ENCODE measurements at places on chromosomes 16 and 17. TPM values are rescaled to one million over a fixed set of nuclear protein-coding genes. Genes with fewer than 3 reads are reported as not detected.

DNA sequence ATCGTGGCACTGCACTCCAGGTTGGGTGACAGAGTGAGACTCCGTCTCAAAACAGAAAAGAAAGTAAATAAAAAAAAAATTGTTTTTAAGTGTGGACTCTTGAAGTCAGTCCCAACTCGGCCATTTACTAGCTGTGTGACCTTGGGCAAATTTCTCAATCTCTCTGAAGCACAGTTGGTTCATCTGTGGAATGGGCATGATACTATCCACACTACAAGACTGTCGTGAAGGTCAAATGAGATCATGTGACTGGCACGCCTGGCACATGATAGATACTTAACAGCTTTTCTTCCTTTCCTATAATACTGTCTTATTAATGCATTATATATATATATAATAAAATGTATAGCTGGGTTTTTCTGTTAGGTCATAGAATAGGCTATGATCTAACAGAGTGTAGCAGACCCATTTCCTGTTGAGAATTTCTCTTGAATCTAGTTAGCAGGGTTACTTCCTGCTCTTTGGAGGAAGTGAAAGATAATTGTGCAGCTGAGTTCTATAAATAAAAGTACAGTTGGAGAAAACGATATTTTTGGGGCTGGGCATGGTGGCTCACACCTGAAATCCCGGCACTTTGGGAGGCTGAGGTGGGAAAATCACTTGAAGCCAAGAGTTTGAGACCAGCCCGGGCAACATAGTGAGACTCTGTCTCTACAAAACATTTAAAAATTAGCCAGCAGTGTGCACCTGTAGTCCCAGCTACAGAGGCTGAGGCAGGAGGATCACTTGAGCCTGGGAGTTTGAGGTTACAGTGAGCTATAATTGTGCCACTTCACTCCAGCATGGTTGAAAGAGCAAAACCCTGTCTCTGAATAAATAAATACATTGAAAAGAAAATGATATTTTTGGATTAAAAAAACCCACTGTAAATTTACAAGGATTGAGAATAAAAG lies 7.3 kb downstream of the MILR1 start:
- no peak for DNase-seq

DNA sequence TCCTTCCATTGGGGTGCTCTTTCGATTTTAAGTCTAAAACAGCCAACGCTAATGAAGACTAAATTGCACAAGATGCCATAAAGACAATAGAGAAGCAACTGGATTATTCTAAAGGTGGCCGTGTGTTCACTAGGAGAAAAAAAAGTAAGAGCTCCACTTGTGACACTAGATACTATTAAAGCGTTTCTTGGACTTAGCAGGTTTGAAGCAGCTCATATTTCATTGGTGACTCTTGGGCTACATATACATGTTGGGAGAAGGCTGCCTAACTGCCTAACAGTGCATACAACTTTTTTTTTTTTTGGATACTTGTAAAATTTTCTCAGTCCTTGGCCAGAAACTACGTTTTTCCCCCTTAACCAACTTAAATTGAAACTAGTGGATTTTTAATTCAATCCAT lies 111.8 kb upstream of the NOG start:
- no peak for DNase-seq

DNA sequence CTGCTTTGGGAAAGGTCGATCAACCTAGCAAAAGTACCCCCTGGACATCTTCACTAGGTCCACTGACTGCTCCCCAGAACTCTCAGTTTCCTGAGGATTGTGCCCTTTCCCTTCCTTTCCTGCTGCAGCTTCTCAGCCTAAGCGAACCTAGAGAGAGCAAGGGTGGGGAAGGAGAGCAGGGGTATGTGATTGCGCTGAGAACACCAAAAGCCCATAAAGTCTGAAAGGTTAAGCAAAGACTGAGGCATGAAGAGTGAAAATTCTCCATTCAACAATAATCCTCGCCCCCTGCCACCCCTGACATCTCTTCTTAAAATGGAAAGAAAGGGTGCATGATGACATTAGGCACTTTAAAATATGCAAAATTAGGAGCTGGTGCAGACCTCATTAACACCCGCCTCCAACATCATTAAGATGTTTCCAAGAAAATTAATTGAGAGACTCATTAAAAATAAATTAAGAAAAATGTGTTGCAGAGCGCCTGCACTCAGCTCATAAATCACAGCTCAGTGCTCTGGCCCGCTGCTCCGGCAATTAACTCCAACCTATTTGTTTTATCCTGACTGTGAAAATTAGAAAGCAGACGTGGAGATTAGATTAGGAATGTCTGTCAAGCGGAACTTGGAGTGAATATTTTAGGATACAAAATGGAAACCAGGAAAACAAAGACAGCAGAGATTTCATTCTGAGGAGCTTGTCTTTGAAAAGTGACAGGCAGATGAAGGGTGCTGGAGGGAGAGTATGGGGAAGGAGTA lies 49.1 kb upstream of the PMFBP1 start:
- no peak for DNase-seq

The HOXB8 gene
- 1.4 TPM for total RNA-seq

- DNase-seq = no peak
These were observed 57.1 kb downstream of the SCNN1B start for GRCh38 chr16:23359092-23359760.

DNA sequence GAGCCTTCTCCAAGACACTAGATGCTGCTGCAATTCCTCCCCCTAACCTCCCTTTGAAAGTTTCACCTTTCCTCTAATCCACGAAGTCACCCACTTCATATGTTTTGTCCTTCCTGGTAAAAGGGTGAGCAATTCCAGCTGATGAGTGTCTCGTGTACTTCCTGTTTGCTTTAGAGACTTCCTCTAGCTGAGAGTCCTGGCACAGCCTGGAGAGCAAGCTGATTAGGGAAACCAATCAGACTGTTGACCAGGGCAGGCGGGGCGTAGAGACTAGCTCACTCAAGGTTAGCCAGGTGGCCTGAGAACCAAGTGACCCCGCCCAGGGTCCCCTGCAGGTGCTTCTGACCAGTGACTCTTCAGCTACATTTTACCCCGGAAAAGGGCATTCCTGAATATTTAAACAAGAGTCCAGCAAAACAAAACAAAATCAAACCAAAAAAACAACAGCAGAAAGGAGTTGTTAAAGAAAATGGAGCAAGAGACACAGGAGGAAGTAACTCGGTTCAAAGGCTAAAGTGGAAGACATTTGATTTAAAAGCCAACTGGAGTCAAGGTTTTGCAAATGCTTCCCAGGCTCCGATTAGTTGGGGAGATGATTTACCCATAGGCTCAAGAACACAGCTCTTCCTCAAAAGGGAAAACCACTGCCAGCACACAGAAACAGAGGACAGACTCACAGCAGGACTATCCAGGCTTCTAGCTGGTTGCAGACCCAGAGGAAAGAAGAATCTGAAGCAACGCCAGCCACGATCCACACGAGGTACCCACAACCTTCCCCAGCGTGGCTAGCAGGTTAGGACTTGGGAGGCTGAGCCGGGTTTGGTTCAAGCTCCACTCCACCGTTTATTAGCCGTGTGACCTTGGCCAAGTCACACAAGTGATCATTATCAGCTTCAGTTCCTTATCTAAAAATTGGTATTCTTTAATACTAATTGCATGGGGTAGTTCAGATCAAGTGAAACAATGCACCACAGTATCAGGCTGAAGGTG lies 13.4 kb downstream of the HSPB9 start:
- DNase-seq = no peak

- no peak for DNase-seq
These were observed 9.9 kb upstream of the CMTM4 start for GRCh38 chr16:66706506-66706880.

DNA sequence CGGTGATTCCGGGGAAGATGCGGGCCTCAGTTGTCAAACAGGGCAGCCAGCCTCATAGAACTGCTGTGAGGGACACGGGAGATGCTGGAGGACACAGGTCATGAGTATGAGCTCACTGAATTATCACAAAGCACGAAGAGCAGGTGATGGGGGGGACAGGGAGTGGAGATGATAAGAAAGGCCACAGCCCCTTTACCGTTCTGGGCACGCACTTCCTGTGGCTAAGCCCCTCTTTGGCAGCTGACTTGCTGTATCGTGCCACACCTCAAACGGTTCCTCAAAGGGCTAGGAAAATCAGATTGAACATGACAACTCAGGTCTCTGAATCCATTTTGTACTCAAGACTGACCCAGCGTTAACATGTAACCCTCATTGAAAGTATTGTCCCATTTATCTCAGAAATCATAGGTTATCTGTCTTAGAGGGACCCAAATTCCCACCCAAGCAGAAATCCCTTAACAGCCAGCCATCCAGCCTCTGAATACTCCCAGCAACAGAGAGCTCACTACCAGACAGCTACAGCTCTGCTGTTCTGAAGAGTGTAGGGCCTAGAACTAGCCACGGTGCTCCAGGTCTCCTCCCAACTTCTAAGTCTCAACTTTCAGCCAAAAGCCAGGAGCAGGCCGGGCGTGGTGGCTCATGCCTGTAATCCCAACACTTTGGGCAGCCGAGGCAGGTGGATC lies 5.0 kb upstream of the SRL start:
- DNase-seq = no peak

DNA sequence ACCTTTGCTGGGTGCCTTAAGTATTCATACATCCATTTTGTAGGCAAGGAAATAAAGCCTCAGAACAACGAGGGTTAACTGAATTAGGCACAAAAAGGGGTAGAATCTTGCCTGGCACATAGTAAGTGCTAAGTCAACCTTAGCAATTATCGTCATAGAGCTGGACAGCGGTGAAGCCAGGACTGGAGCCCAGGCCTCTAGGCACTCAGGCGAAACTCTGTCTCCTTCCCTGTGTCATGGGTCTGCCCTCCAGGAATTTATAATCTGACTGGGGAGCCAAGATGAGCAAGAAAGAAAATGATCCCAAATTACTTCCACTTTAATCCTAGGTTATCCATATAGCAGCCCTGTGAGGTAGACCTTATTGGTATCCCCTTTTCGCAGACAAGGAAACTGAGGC lies 61.4 kb downstream of the KATNIP start:
- DNase-seq = no peak

GRCh38 chr16:4529085-4530060 lies 9.2 kb downstream of the CDIP1 start:
- peak; percentile 58 for DNase-seq

The CSNK1D gene
- total RNA-seq = 120 TPM

GRCh38 chr17:10713318-10713717 lies 15.9 kb downstream of the ADPRM start:
- no peak for DNase-seq

The MPP3 gene
- total RNA-seq = not detected

DNA sequence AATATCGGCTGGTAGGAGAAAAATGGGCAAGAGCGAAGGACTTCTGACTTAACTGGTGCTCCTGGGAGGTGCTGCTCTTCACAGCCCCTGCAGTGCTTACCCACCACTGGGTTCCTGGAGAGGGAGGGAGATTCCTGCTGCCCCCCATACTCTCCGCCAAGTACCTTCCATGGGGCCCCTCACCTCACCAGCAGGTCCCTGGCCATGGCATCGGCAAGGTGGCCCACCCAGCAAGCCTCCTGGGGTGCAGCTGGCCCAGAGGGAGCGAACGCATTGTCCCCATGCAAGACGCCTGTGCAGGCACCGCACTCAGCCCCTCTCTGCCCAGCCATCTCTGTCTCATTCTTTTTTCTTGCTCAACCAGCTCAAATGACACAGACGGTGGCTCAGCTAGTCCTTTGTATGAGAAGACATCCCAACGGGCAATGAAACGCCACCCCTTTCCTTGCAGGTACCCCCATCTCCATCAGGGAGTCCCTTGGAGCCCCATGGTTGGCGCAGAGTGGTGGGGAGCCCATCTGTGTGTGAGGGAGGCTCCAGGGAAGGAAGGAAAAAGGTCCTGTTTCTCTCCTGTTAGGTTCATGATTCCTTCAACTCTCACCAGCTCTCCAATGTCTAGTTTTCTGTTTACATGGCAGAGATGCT lies 9.6 kb upstream of the ALDH3A1 start:
- no peak for DNase-seq

DNA sequence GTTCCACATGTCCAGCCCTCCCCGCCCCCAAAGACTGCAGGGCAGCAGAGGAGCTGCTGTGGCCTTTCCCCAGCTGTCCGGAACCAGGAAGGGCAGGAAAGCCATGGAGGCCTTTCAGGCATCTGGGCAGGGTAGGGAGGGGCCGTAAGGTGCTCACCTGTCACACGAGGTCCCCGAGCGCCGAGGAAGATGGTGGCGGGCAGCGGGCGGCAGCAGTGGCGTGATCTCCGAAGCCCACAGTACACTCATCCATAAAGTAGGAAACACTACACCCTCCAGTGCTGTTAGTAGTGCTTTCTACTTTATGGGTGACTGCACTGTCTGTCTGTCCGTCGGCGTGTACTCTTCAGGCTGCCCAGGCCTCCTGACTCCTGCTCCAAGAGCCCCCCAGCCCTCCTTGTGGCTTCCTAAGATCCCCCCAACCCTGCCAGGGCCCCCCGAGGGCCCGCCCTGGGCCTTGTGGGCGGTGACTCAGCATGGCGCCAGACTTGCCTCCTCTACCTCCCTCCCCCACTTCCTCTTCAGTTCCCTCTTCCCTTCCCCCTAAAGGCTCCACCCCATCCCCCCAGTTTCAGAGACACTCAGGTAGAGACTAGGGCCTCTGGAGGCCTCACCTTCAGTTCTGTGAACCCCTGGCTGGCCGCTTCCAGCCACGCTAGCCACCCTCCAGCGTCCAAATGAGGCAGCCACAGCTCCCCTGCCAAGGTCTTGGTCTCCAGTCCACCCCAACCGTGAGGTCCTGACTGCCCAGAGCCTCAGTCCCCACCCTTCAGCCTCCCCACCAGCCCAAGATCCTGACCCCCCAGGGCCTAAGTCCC lies 2.6 kb upstream of the TSPOAP1 start:
- peak; percentile 86 for DNase-seq

The ZNF286A gene
- total RNA-seq = 16.9 TPM

GRCh38 chr17:58506354-58507080 lies 7.9 kb downstream of the MTMR4 start:
- DNase-seq = no peak

DNA sequence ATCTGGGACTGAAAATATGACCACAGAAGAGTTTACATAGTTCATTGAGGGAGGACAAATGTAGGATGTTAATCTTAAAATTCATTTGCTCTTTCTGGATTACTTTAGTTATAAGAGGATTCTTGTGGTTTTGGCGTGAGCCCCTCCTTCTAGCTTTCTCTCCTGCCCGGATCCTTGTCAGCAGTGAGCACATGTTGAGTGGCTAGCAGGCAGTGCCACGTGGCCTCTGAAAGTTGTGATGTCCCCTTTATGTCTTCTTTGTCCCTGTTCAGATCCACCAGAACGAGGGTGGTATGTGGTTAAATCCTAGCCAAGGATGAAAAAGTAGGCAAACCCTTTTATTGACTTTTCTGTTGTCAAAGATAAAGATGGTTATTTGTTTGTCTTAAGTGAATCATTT lies 83.8 kb downstream of the GNAO1 start:
- no peak for DNase-seq

The CA7 gene
- not detected for total RNA-seq

- DNase-seq = no peak
These were observed 142.7 kb upstream of the ASIC2 start for GRCh38 chr17:33435721-33436301.

DNA sequence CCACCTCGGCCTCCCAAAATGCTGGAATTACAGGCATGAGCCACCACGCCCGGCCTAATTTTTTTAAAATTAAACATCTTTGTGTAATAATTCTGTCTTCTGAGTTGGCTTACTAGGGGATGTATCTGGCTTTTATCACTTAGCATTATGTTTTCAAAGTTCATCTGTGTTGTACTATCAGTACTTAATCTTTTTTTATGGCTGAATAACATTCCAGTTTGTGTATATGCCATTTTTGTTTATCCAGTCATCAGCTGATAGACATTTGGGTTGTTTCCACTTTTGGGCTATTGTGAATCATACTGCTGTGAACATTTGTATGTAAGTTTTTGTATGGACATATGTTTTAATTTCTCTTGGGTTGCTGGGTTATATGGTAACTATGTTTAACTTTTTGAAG lies 69.0 kb downstream of the CHD9 start:
- no peak for DNase-seq
